ENCODE measurements at places on chromosomes 3 and 15. TPM values are rescaled to one million over a fixed set of nuclear protein-coding genes. Genes with fewer than 3 reads are reported as not detected.
A peak's percentile ranks its signal among the peaks of the same experiment; 100 is the strongest.

DNA sequence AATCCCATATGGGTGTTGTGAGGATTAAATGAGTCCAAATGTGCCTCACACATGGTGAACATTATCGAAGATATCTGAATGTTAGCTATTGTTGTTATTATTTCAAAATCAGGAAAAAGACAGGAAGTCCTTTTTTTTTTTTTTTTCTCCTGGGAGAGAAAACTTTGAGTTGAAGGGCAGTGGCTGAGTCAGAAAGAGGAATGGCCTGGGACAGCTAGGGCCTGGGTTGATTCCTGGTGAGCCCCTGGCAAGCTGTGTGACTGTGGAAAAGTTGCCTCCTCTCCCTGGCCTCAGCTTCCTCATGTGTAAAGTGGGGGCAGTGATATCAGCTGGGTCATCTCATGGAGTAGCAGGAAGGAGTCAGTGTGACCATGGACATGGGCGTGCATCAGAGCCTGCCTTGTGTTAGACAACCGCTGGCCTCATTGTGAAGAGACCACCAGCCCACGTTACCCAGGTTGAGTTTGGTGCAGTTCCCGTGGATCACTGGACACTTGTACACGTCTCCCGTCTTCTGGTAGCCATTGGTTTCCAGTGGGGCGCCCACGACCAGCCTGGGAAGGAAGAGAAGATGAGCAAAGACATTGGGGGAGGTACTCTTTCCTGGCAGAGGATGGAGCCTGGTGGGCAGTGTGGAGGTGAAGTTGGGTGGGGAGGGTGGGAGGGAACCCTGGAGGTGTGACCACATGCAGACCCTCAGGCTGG lies 63.1 kb downstream of the ITGA11 start:
- no peaks in the 10 kb centered on the region for H3K27me3 ChIP-seq
- no peaks in the 10 kb centered on the region for H3K36me3 ChIP-seq
- no peak overlapping the region for H3K27ac ChIP-seq
- no peak for DNase-seq
- H3K4me3 ChIP-seq: no peak overlapping the region

The VIPR1 gene
- 4.9 TPM for total RNA-seq

- no peak overlapping the region for H3K4me3 ChIP-seq
- H3K27ac ChIP-seq: peak overlapping the region; percentile 47
- H3K4me1 ChIP-seq: no peaks in the 10 kb centered on the region
- H3K27me3 ChIP-seq: no peaks in the 10 kb centered on the region
- peak; percentile 84 for DNase-seq
Observed at GRCh38 chr3:52216585-52217408, 8.6 kb downstream of the TLR9 start.

DNA sequence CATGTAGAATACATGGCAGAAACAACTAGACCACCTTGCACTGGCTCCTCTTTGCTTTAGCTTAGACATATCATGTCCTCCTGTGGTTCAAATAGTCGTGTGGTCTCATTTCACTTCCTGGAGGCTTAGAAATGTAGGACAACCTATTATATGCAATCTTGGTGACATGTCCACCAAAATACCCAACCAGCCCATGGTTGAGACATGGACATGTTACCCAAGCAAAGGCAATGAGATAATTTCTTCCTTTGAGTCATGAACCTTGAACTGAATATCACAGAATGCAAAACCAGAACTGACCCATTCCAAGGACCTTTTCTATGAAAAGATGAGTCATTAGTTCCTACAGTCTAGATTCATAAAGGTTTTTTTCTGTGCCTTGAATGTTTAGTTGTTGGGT lies 309.0 kb upstream of the MDFIC2 start:
- H3K4me1 ChIP-seq: no peaks in the 10 kb centered on the region
- DNase-seq: no peak
- no peaks in the 10 kb centered on the region for H3K36me3 ChIP-seq

DNA sequence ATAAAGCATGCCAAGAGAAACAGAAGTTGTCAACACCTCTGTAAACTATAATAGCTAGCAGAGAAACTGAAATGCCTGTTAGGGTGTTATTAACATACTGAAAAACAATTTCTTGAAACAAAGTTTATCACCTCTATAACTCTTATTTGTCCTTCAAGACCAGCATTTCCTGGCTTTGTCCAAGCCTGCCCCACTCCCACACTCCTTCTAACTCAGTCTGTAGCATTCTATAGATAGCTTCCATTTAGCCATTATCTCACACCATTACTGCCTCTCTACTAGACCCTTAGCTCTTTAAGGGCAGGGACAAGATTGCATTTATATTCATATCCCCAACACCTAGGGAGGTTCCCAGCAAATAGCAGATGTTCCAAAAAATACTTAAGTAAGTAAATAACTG lies 36.5 kb downstream of the GK5 start:
- H3K27ac ChIP-seq: no peak overlapping the region
- H3K4me1 ChIP-seq: no peaks in the 10 kb centered on the region
- no peak overlapping the region for H3K4me3 ChIP-seq
- no peaks in the 10 kb centered on the region for H3K27me3 ChIP-seq
- H3K36me3 ChIP-seq: peaks cover 4% of the 10 kb centered on the region

- no peak overlapping the region for H3K27ac ChIP-seq
- no peak overlapping the region for H3K4me3 ChIP-seq
- no peaks in the 10 kb centered on the region for H3K4me1 ChIP-seq
- no peak for DNase-seq
- no peaks in the 10 kb centered on the region for H3K27me3 ChIP-seq
Observed at GRCh38 chr3:169835533-169835932, 22.8 kb upstream of the LRRC34 start.

The HIGD2B gene
- total RNA-seq: not detected

DNA sequence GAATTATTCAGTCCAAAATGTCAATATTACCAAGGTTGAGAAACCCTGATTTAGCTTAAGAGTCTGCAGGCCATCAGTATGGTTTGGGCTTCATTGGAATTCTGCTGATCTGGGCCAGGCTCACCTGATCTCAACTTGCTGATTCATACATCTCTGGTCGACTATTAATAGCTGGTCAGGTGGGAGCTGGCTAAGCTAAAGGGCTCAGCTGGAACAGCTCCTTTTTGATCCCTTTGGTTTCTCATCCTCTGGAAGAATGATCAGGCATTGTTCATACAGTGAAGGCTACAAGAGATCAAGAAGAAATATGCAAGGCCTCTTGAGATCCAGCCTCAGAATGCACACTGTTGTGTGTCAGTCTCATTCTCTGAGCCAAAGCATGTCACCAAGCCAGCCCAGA lies 123.3 kb upstream of the MME start:
- DNase-seq: no peak
- no peak overlapping the region for H3K4me3 ChIP-seq
- no peaks in the 10 kb centered on the region for H3K27me3 ChIP-seq
- no peak overlapping the region for H3K27ac ChIP-seq

The CACNA2D2 gene
- total RNA-seq: 3.6 TPM

- H3K4me3 ChIP-seq: no peak overlapping the region
- no peaks in the 10 kb centered on the region for H3K36me3 ChIP-seq
- H3K4me1 ChIP-seq: no peaks in the 10 kb centered on the region
- H3K27ac ChIP-seq: no peak overlapping the region
- H3K27me3 ChIP-seq: no peaks in the 10 kb centered on the region
Observed at GRCh38 chr3:130527426-130527825, 10.4 kb downstream of the COL6A6 start.

The PIF1 gene
- total RNA-seq: 2.0 TPM

DNA sequence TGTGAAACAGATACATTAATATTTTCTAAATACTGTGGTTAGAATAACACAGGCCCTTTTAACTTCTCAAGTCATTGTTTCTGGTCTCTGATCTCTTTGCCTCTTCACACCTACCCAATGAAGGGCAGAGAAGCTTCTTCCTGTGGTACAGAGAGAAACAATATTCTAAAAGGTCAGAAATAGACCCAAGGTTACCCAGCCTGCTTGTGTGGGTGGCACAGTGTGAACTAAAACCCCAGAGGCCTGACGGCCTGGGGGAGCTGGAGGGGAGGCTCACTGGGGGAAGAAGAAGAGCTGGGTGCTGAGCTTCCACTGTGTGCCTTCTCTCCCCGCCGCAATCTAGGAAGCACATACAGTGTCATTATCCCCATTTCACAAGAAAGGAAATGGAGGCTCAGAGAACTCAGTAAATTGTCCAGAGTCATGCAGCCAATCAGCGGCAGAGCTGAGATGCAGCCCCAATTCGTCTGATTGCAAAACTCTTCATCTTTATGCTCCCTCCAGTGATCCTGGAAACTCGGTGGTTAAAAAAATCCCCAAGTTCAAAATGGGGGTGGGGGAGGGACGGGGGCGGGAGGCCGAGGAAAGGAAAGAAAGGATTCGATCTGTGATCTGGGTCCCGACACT lies 64.1 kb upstream of the HEG1 start:
- no peaks in the 10 kb centered on the region for H3K27me3 ChIP-seq
- no peaks in the 10 kb centered on the region for H3K36me3 ChIP-seq
- no peak for DNase-seq
- H3K27ac ChIP-seq: no peak overlapping the region
- H3K4me1 ChIP-seq: no peaks in the 10 kb centered on the region

The HRG gene
- total RNA-seq: 0.35 TPM

GRCh38 chr15:38696109-38696727 lies 131.6 kb upstream of the RASGRP1 start:
- no peaks in the 10 kb centered on the region for H3K36me3 ChIP-seq
- H3K4me1 ChIP-seq: no peaks in the 10 kb centered on the region
- no peak overlapping the region for H3K27ac ChIP-seq
- no peaks in the 10 kb centered on the region for H3K27me3 ChIP-seq
- DNase-seq: no peak

GRCh38 chr15:31042751-31043150 lies 51.3 kb upstream of the MTMR10 start:
- H3K4me1 ChIP-seq: no peaks in the 10 kb centered on the region
- no peaks in the 10 kb centered on the region for H3K36me3 ChIP-seq
- H3K27me3 ChIP-seq: no peaks in the 10 kb centered on the region
- no peak overlapping the region for H3K27ac ChIP-seq
- no peak for DNase-seq
- H3K4me3 ChIP-seq: no peak overlapping the region

DNA sequence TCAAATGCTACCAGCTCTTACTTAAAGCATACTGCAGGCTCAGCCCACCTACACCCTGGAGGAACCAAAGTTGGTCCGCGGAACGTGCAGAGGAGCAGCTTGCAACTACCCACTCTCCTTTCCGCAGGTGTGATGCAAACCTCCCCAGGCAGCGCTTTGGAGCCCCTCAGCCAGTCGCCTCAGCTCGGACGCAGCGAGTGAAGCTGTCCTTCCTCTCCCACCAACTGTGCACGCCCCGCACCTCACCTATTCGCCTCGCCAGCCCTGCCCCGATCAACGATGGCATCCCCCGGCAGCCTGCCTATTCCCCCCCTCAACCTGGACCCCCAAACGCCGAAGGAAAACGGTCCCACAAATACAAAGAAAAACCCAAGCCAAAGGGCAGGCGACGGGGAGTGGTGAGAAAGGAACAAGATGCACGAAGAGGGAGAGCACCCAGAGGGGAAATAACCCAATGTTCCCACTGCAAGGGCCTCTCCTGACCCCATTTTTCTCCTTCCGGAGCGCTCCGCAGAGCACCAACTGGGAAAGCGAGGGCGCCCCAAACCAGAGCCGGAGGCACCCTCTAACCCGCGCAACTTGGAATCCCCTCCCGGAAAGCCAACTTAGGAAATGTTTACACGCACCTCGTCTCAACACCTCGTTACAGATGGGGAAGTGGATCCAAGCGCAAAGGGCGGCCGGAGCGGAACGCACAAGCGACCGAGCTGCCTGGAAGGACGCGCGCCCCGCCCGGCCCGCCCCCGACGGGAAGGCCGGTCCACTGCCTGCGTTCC lies 665 bp downstream of the GLB1 start:
- peak overlapping the region; percentile 91 for H3K4me3 ChIP-seq
- peaks cover 10% of the 10 kb centered on the region for H3K36me3 ChIP-seq
- peak overlapping the region; percentile 93 for H3K27ac ChIP-seq
- no peaks in the 10 kb centered on the region for H3K27me3 ChIP-seq
- peaks cover 8% of the 10 kb centered on the region for H3K4me1 ChIP-seq

DNA sequence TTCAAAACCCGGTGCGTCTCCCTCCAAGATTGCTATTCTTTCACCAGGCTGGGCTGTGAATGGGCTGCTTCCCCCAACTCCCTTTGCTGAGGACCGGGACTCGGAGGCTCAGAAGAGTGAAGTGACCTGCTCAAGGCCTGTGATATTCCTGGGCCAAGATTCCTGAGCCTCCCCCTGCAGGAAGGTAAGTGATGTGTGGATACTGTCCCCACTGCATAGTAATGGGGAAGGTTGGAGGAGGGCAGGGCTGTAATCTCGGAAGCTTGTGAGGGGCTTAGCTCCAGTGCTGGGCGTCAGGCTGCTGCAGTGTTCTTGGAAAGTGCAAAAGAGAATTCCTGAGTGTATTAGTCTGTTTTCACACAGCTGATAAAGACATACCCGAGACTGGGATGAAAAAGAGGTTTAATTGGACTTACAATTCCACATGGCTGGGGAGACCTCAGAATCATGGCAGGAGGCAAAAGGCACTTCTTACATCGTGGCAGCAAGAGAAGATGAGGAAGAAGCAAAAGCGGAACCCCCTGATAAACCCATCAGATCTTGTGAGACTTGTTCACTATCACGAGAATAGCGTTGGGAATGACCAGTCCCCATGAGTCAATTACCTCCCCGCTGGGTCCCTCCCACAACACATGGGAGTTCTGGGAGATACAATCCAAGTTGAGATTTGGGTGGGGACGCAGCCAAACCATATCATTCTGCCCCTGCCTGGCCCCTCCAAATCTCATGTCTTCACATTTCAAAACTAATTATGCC lies 67.6 kb downstream of the EFCAB12 start:
- no peaks in the 10 kb centered on the region for H3K4me1 ChIP-seq
- H3K4me3 ChIP-seq: no peak overlapping the region

DNA sequence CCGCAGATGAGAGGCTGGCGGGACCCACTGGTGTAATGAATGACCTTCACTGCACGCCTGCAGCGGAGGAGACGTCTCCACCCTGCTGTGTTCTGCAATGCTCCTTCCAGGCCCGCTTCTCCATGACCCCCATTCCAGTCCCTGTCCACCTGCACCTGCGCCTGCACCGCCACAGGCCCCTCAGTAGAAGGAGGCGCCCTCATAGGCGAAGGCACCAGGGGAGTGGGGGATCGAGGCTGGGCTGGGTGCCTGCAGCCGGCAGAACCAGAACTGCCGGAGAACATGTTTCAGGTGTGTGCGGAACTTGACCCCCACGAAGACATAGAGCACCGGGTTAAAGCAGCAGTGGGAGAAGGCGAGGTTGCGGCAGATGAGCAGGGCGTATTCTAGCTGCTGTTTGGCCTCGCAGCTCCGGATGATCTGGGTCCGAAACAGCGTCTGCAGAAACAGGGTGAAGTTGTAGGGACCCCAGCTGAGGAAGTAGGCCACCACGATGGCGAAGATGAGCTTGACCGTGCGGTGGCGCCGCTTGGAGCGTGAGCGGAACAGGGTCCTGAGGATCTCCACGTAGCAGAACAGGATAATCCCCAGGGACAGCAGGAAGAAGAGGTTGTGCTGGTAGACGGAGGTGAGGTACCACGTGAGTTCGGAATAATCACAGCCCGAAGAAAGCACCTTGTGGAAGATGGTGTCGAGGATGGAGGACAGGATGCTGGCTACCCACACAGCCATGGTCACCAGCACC lies 6.3 kb downstream of the XCR1 start:
- no peak for DNase-seq
- no peaks in the 10 kb centered on the region for H3K36me3 ChIP-seq
- no peaks in the 10 kb centered on the region for H3K27me3 ChIP-seq
- H3K4me1 ChIP-seq: no peaks in the 10 kb centered on the region
- no peak overlapping the region for H3K27ac ChIP-seq

The HTR3E gene
- not detected for total RNA-seq

GRCh38 chr3:117160176-117160575 lies 450.6 kb downstream of the TUSC7 start:
- no peak for DNase-seq
- H3K36me3 ChIP-seq: no peaks in the 10 kb centered on the region
- H3K4me3 ChIP-seq: no peak overlapping the region

The DAZL gene
- total RNA-seq: not detected

The LRRC31 gene
- 0.76 TPM for total RNA-seq

Measured in kidney (tissue), 22 donors.